Stimulated activated CD4-positive, alpha-beta T cell treated with anti-CD3 and anti-CD28 coated beads, Interleukin-15, amount 100 ng/mL, for 1 hour (primary cell): ENCODE measurements at places on chromosomes 13 and 19.

DNA sequence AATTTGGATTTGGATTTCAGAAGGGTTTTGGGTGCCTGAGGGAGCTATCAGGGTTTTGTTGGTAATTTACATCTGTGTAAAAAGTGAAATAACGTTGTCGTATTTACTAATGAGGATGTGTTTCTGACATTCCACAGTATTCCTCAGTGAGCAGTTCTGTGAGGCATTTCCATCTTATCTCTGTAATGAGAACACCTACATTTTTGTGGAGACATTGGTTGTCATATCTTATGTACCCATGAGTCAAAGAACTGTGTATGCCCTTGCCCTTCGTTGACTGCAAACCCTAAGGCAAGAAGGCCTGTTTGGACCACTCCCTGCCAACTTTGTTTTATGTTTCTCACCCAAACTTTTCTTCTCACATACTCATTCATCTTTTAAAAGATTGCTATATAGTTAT lies 14.2 kb upstream of the IL17D start:
- DNase-seq: no peak

DNA sequence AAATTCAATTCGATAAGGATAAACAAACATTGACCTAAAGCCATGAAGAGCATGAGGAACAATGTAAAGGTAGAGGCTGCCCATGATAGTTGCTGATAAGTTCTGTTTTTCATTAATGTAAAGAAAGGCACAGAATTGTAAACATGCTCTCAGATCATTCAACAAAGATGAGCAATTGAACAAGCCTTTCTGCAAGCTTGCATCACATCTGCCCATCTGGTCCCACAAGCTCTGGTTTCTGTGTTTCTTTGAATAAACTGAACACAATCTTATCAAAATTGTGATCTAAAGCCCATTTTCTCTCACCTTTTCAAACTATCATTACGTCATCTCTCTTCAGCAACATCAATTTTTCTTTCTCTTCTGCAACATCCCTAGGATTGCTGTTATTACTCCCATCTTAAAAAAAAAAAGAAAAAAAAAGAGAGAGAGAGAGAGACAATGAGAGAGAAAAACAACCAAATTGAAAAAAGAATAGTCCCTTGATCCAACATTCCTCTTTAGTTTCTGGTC lies 487.2 kb upstream of the GPC6 start:
- DNase-seq: no peak

GRCh38 chr19:28530406-28531035 lies 682.4 kb downstream of the UQCRFS1 start:
- DNase-seq: no peak

GRCh38 chr13:95233026-95233635 lies 68.1 kb downstream of the ABCC4 start:
- DNase-seq: no peak

DNA sequence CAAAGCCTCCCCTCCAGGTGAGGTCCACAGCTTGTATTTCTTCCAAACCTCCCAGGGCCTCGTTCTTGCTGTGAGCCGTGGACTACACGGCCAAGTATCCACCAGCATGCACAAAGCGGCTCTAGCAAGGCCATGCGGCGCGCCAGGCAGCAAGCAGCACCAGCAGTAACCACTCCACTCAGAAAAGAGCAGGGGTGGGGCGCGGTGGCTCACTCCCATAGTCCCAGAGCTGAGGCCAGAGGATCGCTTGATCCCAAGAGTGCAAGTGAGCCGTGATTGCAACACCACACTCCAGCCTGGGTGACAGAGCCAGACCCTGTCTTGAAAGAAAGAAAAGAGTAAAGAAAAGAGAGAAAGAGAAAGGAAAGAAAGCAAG lies 4.7 kb downstream of the CCDC8 start:
- DNase-seq: no peak

DNA sequence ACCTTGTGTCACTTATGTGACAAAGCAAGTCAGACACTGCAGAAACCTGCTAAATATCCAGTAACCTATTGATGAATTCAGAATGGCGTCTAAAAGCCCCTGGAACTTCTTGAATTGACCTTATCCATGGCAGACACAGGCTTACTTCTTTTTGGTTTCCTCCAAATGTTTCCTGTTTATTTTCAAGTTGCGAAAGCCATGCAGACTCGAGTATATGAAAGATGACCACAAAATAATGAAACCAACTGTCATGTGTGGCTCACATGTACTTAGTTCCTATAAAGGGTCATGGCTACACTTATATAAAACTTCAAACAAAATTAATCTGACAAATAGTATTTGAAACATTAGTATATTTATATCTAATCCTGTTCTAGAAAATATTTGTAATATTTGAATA lies 113.1 kb upstream of the FNDC3A start:
- DNase-seq: no peak

DNA sequence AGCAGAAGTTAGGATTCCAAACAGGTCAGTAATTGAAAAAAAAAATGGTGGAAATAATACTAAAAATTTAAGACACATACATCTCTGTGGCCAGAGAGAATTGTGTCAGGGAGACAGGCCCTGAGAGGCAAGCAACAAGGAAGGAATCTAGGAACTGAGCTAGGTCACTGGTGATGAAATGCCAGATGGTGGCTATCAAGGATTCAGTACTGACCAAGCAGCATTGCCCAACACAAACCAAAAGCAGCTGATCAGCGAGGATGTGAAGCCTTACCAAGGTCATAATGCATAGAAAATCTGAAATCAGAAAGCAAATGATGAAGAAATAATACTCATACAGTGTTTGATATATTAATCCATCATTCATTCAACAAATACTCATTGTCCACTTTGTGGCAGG lies 905.0 kb downstream of the GPC5 start:
- no peak for DNase-seq

DNA sequence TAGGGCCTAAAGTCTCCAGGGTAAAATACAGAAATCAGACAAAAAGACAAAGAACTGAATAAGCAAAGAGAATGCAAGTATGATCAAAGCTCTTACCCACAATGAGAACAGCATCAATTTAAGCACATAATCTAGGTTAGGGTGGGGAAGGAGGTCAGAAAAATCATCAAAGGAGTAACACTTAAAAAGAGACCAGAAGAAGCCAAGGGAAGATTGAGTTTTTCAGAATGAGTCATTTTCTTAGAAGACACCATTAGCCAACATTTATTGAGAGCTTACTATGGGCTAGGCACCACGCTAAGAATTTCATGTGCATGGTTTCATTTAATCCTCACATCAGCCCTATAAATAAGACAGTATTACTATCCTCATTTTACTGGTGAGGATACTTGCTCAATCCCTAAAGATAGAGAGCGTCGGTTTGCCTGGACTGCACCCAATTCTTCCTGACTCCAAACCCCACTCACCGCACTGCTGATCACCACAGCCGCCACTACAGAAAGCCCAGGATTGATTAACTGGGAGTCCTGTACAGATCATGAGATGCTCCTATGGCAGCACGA lies 1.7 kb upstream of the SHISA2 start:
- no peak for DNase-seq
